ENCODE measurements at places on chromosomes 11 and 22.

DNA sequence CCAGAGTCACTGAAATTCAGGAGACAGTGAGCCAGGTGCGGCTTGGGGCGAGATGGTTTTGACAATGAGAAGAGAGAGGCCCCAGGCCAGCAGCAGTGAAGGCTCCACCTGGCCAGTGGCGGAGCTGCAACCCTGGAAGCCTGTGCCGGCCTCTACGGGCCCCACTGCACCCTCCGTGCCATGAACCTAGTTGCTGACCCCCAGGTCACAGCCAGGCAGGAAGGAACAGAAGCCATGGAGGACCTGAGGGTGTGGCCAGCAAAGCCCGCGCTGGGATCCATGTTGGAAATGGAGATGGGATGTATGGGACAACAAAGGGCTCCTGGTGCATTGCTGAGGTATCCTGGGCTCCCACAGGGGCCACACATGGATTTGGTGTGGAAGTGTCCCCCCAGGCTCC, 1528.5 kb downstream of the BRD1 start:
- DNase-seq, result no peak

DNA sequence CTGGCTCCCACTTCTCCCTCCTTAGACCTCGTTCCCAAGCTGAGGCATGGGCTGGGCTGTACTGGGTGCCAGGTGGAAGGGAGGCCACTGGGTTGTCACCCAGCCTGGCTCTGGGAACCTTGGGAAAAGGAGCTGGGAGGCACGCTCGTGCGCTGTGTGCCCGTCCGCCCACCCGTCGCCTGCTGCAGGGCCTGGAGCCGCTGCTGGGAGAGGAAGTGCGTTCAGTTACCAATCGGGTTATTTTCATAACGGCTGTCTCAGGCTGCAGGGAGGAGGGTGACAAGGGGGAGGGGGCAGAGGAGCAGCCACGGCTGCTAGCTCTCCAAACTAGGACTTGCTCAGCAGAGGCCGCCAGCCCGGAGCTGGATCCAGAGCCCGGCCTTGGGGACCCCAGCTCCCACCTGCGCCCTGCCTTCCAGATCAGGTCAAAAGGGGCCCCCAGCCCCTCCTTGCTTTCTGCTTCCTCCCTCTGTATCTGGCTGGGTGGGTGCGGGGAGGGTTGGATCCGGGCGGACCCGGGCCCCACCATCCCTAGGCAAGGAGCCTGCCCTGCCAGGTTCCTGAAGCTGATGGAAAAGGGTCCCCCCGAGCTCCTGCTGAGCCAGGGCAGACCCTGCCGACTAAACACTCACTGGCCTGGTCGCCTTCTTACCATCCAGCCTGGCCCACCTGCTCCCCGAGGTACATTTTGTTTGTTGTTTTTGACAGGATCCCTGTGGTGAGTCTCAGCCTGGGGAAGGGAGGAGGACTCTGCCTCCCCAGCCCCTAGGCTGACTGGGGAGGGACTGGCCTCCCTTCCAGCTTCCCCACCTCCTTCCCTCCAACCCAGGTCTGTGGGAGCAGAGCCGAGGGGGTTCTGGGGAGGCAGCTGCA, 14.3 kb downstream of the DGKZ start:
- peak; percentile 76 for DNase-seq

DNA sequence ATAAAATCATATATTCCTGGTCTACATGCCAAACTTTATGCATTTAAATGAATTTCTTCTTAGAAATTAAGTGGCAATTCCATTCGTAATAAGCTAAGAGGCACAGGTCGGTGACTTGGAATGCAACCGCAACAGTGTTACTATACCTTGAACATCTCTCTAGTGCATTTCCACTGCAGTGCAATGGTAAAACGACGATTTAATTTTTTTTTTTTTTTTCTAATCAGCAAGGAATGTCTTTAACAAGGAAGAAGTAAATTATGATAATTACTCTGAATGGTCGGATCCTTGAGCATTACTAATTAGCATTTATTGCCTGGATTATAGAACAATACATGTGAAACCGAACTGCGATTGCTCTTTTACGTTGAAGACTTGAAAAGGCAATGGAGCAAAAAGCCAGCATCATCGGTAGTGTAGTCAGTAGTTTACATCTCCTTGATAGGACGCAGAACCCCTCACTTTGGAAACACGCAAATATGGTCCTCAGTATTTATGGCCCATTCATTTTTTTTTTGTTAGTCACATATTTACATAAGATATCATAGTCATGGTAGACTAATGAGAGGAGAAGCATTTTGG, 20.2 kb downstream of the BLID start:
- no peak for DNase-seq

GRCh38 chr11:132035766-132036165, 665.4 kb downstream of the NTM start:
- no peak for DNase-seq

GRCh38 chr11:10492084-10492483, 37.0 kb downstream of the AMPD3 start:
- DNase-seq, result no peak

DNA sequence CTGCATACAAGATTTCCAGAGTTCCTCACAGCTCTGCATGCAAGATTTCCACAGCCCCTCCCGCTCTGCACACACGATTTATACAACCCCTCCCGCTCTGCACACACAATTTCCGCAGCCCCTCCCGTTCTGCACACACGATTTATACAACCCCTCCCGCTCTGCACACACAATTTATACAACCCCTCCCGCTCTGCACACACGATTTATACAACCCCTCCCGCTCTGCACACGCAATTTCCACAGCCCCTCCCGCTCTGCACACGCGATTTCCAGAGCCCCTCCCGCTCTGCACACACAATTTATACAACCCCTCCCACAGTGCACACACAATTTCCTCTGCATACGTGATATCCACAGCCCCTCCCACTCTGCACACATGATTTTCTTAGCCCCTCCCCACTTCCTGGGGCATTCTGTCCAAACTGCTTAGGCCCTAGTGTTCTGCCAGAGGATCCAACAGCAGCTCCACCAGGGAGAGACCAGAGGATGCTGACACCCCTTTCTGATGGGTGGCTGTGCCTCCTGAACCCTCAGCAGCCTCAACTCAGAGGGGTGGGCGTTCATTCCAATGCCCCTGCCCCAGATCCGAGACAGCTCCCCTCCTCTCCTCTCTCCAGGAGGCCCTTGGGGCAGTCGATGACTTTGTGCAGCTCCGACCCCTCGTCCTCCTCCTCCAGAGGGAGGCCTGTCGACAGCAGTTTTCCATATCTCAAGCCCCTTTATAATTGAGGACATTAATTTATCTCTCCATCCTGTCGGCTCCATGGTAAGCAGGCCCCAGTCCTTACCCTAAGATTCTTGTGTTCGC, 671.7 kb downstream of the BRD1 start:
- no peak for DNase-seq

- no peak for DNase-seq
Measured at GRCh38 chr22:37337204-37337943, 55.1 kb downstream of the CYTH4 start.

GRCh38 chr22:45427114-45427513, 13.6 kb downstream of the RIBC2 start:
- no peak for DNase-seq

DNA sequence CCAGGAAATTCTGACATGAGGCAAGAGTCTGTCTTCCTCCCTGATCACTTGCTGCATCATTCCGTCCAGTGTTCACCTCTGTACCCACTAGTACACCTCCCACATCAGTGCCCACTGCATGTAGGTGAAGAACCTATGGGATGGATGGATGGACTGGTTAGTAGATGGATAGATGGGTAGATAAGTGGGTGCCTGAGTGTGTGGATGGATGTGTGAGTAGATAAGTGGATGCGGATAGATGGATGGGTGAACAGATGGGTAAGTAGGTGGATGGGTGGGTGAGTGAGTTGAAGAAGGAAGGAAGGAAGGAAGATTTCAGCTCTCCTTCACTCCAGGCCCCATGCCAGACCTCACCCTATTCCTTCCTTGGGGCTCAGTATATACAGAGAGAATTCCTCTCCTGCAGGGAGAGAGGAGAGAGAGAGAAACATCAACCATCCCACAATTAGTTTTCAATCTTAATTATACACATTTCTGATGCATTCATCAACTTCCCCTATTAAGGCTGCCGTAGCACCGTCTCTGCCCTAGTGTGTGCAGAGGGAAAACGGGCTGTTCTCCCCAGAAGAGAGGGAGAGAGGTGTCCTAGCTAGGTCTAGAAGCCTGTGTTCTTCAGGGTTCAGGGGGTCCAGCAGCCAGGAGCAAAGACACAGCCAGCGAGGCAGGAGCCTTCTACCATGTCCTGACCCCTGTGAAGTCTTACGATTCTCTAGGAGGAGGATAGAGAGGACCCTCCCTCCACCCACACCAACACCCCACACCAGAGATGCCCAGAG, 125.3 kb downstream of the BUD13 start:
- DNase-seq, result no peak

Data from activated CD4-positive, alpha-beta T cell treated with anti-CD3 and anti-CD28 coated beads, Interleukin-2, Interleukin-4, amounts not matched to agents 100 ng/mL and 50 ng/mL, durations not matched to agents 16 hours and 8 hours (primary cell).